ENCODE measurements at places on chromosomes 5 and 9.

- no peak for DNase-seq
Measured at GRCh38 chr9:17230646-17231045, 95.8 kb downstream of the CNTLN start.

DNA sequence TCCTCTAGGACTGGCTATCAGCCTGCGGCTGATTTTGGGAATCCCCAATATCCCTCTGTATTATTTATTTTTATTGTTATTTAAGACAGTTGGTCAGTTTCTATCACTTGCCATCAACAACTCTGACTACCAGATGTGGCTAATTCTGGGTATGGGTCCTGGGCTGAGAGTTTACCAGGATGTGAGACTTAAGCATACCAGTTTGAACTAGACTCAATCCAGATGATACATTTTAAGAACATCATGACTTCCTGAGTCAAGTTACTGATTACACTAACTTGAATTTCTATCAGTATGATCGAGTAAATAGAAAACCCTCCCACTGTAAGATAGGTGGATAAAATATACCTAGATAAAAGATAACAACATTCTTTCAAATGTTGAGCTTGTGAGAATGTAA lies 634.0 kb downstream of the MAT2B start:
- DNase-seq: no peak

GRCh38 chr9:21455320-21455719 lies 15.1 kb downstream of the IFNA1 start:
- DNase-seq: no peak

GRCh38 chr9:84748112-84748511 lies 78.6 kb downstream of the NTRK2 start:
- no peak for DNase-seq

DNA sequence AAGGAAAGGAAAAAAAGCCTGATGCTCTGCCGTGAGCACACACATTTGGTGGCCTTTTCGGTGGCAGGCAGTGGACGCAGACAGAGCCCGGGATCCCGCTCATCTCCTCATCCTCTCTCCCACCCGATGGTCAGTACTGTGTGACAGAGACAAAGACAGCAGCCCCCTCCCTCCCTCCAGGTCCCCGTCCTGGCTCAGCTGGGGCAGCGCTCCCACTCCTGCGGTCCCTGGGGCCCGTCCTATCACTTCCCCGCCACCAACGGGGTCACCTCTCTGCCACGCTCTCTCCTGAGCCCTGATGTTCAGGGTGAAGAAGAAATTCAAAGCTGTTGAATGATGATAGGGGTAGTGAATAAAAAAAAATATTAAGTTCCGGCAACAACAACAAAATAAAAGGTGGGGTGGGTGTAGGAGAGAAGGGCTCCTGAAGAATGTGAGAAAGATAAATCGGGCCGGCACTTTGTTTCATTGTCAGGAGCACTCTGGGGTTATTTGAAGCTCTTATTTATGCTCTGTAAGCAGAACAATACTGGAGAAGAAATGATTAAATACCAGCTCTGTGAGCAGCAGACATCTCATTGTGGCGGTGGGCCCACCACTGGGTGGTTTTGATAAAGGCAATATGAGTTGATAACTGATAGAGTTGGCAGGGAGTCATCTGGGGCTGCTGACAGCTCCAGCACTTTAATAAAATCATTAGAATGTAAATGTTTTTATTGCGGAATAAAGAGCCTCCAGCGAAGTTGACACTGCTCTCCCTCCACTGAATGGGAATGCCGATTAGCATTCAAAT lies 417.7 kb downstream of the IRX1 start:
- no peak for DNase-seq

DNA sequence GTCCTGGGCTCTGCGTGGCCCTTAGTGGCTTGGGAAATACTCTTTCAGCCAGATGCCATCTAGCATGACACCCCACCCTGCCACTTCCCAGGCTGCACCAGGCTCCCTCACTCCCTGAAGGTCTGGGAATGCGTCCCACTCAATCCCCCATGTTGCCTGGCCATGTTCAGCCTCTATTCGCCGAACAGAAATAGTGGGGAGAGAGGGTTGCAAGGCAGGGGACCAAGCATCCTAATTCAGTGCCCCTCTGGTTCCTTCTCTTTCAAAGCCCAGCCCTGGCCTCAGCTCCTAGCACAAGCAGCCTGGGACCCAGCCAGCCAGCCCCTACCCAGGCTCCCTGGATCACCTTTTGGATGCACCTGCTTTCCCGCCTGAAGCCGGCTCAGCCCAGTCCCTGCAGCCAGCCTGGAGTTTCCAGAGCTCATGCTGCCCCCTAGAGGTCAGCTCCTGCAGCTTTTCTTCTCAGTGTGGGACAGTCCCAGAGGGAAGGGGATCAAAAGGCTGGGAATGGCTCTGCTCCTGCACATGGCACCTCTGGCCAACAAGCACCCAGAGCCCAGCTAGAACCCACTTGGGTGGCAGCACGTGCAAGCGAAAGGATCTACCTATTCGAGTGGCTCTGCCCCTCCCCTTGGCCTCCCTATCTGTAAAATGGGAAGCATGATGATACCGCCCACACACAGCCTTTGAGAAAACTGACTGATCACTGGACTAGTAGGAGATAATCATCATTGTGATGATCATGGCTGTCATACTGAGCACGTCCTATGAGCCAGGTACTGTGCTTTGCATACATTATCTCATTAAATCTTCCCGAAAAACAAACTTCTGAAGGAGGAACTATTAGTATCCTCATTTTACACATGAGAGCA lies 48.7 kb upstream of the C5orf58 start:
- peak; percentile 26 for DNase-seq

DNA sequence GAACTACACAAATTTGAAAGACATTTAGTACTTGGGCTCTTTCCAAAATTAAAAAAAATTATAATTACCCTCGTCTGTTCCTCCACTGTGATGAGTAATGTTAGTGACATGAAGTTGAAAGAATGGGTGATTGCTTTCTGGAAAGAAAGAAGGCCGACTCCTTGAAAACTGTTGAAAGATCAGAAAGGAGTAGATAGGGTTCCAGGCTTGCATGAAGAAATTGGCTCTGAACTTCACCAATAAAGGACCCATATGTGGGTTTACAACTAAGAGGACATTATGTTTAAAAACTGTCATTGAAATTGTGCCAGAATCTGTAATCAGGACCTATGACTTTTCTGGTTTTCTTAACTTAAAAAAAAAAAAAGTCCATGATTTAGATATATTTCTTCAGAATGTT lies 20.7 kb upstream of the MOCS2 start:
- DNase-seq: no peak

DNA sequence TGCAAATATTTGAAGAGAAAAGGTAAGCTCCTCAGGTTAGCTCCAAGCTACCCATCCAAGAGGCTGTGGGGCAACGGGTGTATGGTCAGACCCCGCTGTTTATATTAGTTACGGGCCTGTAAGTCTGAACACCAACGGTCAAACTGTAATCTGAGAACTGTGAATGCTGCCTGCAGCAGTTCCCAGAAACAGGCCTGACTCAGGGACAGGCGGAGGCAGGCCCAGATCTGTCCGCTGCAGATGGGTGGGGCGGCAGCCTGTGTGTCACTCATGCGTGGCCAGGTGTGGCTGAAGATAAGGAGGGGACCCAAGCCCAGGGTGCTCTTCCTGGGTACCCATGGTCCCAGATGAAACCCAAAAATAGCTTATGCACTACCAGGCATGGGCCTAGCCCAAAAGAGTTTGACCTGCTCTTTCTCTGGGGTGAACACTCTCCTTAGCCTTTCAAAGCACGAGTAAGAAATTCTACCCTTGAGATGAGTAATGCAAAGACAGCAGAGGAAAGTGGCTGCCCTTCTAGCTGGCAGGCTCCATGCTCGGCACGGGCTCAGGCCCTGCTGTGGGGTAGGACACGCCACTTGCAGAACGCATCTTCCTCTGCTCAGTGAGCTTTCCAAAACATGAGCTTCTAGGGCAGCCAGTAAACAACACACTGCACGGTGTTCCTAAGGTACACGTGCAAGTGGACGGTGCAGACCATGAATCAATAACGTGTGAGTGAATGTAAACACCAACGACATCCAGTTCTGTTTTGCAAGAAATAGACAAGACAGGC lies 9.1 kb downstream of the UBAC1 start:
- no peak for DNase-seq

GRCh38 chr9:98921732-98922131 lies 22.0 kb upstream of the COL15A1 start:
- no peak for DNase-seq

- no peak for DNase-seq
Measured at GRCh38 chr5:43315682-43316081, 2.5 kb upstream of the HMGCS1 start.
